SK-N-MC (cell line): ENCODE measurements at places on chromosomes 5 and 9.

- DNase-seq = no peak
These were observed 38.1 kb downstream of the SLC12A2 start for GRCh38 chr5:128121651-128122050.

DNA sequence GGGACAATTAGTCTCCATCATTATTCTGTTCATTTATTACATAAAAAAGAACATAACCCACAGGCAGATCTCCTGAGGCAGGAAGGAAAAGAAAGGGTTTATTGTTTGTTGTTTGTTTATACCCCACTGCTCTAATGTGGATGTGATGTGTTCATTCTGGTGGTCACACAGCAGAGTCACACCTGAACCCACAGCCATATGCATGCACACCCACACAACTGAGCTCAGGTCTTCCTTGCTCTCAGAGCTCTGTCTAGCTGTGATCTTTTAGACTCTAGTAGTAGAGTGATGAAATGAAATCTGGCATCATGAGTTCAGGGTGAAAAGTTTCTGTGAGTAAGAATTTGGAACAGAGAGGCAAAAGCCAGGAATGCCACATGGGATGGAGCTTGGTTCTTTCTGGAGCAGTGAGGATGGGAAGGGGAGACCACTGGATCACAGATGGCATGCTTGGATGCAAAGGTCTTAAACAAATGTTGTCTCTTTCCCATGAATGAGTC lies 227.0 kb downstream of the PAPPA start:
- no peak for DNase-seq

- no peak for DNase-seq
These were observed 71.3 kb downstream of the GLIS3 start for GRCh38 chr9:4228606-4229005.

- no peak for DNase-seq
These were observed 5.8 kb upstream of the KLHL3 start for GRCh38 chr5:137741718-137742117.

DNA sequence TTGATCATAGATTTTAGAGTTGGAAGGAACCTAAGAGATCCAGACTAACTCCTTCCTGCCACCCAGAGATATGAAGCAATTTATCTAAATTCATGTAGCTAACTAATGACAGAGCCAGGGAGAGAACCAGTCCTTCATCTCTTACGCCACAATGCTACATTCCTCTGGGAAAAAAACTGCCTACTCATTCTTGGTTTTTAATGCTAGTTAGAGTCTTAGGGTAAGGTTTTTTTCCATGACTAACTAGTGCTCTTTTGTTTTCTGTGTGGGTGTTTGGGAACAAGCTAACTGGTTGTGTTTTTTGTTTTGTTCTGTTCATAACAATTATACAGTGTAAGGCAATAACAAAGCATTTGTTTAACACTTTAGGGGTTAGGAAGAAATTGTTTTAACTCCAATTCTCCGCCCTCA lies 52.4 kb downstream of the SLC44A1 start:
- DNase-seq = peak; percentile 59

GRCh38 chr9:131937451-131937850 lies 142.2 kb downstream of the MED27 start:
- DNase-seq = no peak

- no peak for DNase-seq
These were observed 8.1 kb upstream of the PFDN1 start for GRCh38 chr5:140311011-140311467.

GRCh38 chr9:132383462-132383883 lies 23.2 kb downstream of the TTF1 start:
- no peak for DNase-seq

DNA sequence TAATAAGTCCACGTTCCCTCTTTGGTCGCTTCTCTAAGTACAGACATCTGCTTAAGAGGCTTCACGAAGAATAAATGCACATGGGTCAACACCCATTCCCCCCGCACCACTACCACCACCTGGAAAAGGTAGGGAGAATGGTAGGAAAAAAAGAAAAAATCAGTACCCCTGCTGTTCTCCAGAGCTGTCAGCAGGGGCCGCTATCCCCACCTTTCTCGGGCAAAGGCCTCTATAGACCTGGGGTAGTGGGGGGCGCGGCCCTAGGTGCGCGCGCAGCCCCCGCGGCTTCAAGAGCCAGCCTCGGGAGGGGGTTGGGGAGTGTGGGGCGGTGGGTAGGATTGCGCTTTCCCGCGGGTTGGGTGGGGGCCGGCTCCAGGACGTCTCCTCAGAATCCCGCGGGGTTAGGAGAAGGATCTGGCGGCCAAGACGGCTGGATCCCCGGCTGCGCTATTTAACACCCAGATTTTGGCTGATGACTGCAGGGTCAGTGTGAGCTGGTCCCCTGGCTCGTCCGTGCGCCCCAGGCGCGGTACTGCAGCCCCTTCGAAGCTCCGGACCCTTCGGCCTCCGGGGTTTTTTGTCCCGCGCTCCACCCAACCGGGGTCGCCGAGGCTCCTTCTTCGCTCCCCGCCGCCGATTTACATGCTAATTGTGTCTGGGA lies 1.6 kb upstream of the SEMA6A start:
- DNase-seq = no peak

DNA sequence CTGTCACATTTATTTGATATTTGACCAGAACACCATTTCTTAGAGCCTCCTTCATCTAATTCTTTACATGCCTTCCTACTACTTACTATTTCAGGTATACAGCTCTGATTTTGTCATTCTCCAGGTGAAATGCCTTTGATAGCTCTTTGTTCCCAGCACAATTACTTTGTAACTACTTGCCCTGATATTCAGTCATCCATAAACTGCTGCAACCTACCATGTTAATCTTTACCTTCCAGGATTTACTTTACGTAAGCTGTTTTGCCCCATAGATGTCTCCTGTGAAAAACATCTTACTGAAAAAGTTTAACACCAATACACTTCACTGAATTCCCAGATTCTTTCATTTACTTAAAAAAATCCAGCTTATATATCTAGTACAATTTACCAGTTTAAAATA lies 443.8 kb upstream of the CYLC2 start:
- no peak for DNase-seq

GRCh38 chr5:158074992-158075769 lies 216.2 kb upstream of the CLINT1 start:
- peak; percentile 37 for DNase-seq

DNA sequence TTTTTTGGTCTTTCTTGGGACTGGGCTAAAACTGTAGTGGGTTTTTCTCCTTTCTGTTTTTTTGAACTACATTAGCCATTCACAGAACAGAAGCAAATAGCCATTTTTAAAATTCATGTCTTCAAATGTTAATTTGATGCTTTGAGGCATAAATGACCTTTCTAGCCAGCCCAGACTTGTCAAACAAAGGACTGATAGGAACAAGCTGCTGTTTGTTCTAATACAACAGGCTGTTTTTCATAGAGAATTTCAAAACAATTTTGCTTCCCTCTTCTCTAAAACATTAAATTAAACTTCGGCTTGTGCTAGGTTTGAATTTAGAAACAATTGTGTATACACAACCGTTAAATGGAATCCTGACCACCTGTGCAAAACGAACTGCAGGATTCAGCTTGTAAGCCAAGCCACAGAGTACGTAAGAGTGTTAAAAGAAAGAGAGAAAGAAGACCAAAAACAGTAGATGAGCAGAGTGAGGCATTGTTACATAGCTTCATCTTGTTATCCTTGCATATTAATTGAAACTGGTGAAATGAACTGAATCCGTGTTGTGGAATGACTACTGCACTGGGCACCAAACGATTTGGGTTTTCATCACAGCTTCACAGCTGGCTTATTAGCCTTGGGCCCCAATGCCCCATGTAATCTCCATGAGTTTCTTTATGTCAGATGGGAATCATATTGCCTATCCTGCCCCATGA lies 100.0 kb downstream of the ZSWIM6 start:
- DNase-seq = no peak

- DNase-seq = no peak
These were observed 23.0 kb downstream of the SEMA4D start for GRCh38 chr9:89474939-89475338.

DNA sequence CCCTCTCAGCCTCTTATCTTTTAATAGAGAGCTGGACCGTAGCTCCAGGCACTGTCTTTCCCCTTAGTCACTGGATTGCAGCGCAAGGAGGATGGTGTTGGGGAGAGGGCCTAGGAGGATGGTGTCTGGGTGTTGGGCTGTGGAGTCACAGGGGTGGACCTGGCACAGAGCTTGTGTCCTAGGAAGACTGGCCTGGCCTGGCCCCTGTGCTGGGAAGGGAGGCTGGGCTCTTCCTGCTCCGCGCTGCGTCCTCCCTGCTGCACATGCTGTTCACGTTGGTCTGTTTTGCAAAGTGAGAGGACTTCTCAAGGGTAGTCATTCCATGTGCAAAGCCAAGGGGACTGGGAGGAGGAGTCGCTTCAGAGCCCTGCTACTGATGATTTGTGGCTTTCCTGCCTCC lies 123.9 kb downstream of the EHMT1 start:
- no peak for DNase-seq

DNA sequence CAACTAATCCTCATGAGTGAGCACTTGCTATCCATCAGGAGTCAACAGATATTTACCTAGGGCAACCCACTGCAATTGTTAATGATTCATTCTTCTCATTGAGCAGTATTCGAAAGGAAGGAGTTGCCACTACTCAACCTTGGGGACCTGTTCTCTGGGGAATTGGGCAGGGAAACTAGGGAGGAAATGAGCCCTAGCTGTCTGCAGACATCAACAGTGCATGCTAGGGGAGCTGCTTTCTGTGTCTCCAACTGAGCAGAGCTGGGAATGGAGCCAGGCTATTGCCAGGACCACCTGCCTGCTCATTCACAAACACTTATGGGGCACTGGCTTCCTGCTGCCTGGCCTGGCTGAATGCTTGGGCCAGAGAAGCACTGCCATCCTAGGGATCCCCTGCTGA lies 183.4 kb downstream of the TMEM38B start:
- DNase-seq = no peak

- no peak for DNase-seq
These were observed 11.1 kb downstream of the URM1 start for GRCh38 chr9:128382261-128382660.

- DNase-seq = no peak
These were observed 111.7 kb downstream of the NXNL2 start for GRCh38 chr9:88646539-88647300.

GRCh38 chr5:126339215-126339805 lies 83.9 kb upstream of the GRAMD2B start:
- peak; percentile 71 for DNase-seq

DNA sequence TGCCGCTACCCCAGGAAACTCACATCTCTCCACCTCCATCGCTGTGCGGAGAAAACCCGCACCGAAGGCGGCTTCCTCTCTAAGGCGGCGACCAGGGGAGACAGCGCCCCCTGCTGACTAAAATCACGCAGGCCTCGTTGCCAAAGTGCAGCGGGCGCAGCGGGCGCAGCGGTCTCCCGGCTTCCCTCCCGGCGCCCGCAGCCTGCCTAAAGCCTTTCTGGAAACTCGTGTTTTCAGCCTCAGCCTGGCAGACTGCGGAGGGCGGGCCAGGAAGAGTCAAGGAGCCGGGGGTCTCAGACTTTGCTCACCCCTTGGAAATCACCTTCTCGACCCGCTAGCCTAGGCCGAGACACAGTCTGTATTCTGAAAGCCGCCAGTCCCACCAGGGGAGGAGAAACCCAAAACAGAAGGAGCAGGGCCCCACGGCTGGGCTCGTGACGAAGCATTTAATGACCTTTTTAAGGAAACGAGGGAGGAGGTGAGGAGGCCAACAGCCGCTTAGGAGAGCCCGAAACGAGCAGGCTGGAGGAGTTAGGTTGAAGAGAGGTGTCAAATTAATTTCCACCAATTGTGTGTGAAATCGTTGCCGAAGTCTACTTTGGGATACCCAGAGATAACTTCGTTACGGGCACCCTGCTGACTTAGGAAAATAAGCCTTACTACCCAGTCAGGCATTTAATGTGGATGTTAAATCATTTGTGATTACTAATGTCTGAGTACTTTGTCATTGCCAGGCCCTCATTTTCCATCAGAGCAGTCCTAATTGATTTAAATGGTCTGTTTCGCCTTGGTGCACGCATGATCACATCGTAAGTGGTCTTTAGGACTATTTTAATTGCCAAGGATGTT lies 7.3 kb upstream of the FOXB2 start:
- no peak for DNase-seq

- DNase-seq = no peak
These were observed 62.0 kb downstream of the MTX3 start for GRCh38 chr5:79929095-79929494.

DNA sequence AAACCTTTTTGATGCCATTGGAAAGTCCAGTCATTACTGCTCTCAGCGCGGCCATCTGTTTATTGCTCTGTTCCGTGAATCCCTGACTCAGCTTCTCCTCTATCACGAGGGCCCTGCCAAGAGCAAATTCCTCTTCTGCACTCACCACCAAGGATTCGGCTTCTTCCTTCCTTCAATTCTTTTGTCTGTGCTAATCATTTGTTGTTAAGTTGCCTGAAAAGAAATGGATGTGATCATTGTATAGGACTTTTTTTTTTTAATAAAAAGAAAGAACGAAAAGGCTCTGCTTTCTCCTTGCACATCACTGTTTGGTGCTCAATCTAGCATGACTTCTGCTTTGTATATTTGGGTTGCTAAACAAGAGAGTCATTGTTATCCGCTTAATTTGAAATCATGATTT lies 128.7 kb upstream of the PIK3R1 start:
- no peak for DNase-seq

DNA sequence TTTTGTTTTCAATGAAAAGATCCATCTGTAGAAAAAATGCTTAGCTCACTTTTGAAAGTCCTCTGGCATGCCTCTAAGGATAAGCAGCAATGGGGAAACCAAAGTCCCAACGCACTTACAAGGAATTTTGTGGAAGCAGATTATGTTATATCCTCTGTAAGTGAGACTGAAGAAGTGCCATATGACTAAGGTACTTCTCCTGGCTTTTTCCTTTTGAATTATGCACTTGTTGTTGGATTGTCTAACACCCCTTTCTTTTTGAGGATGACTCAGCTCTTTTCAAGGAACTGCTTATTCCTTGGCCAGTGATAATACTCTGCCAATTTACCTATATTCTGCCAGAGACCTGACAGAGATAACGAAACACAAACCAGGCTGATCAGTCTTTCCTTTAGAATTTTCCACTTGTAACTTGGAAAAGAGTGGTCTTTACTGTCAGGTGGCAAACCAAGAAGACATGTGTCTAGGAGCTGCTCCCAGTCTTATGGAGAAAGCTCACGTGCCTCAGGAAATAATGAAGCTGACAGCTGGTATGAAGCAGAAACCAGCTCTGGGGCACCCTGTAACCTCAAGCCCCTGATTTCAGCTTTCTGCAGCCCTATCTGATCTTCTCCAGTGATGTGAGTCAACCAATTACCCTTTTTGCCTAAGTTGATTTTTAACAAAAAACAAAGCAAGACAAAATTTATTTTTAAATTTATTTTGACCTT lies 290.8 kb upstream of the FBXL7 start:
- DNase-seq = no peak

DNA sequence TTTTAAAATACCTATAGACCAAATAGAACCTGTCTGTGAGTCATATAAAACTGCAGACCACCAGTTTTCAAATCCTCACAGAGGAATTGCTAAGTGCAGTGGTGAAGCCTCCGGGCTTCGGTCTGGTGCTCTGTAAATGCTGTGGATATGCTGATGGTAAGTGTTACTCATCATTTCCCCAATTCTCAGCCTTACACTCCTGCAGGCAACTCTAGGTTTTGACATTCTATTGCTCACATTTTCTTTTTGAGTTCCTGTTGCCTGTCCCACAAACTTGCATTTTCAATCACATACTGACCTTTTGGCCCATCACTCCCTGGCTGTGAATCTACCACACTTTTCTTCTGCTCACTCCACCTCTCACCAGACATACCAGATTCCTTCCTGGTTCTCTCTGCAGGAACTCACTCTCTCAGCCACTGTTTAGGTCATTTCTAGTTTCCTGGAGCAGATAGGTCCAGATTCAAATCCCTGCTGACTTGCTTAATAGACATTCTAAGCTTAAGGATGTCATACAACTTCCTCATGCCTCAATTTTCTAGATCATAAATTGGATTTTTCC lies 192.9 kb downstream of the RAB3C start:
- no peak for DNase-seq
